ENCODE measurements at places on chromosomes 3 and 15.

- DNase-seq, result no peak
Measured at GRCh38 chr3:121414924-121415323, 130.9 kb downstream of the POLQ start.

DNA sequence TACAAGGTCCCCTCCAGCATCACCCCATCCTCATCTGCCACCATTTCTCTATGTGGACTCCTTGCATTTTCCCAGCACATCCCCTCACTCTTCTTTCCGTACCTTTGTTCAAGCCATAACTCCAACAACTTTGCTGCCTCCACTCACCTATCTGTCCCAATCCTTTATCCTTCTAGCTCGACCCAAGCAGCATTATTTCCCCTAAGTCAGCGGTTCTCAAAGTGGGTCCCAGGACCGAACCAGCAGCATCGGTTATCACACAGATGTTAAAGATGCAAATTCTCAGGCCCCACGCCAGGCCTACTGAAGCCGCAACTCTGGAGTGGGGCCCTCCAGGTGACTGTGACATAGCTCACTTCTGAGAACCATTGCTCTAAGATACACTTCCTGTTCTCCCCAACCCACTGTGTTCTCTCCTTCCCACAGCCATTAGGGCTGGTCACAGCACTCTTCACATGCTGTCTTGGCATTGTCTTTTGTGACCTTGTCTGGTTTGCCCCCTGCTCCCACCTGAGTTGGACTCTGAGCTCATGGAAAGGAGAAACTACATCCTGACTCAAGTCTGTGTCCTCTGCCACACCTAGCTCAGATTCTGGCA, 56.2 kb downstream of the AAGAB start:
- no peak for DNase-seq

GRCh38 chr3:36736301-36736700, 28.1 kb downstream of the DCLK3 start:
- DNase-seq, result no peak

DNA sequence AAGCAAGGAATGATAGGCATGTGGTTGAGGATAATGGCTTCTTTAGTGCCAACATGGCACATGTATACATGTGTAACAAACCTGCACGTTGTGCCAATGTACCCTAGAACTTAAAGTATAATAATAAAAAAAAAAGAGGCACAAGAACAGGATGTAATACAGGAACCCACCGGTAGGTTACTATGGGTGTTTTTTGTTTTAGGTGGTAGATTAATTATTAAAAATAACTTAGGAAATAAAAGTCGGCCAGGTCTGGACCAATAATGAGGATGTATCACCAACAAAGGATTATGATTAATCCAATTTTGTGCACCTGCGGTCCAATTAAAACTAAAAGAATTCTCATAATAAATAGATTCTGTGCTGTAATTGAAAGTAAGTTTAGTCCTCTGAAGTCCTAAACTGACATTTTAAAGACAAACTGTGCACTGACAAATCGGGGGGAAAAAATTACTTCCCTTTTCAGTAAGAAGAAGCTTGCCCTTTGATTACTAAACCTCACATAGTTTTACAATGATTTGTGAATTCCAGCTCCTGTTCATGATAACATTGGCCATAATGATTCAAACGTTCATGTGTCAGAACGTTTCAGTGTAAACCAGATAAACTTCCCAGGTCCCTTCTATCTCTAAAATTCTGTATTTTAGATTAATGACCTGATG, 62.2 kb downstream of the CASR start:
- DNase-seq, result no peak

DNA sequence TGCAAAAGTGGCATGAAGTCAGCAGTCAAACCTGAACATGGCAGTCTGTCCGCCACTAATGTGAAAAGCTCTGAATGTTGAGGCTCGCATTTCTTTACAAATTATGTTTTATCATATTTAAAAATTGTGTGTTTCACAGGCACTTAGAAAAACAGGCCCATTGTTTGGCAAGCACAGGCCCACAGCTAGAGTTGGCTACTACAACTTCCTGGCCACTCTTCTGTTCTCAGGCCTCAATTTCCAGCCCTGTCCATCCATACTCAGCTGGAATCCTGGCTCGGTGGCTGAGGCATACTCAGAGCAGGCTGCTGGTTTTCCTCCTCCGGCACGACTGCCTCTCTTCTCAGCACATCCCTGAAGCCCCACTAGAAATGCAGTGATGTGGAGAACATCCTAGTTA, 44.3 kb downstream of the C2CD4B start:
- no peak for DNase-seq

DNA sequence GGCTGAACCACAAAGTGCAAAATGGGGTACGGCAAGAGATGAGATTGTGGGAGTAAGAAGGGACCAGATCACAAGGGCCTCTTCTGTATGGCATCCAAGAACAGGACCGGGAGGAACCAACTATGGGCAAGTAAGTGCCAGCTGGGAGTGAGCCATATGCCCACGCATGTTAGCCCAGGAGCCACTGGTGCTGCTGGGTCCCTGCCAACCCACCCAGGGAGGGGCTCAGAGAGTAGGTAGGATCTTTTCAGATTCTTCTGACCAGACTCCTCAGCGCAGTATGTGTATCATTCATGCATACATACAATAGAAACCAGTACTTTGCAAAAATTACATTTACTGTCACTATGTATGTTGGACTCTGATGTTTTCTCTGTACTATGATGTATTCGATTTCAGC, 54.0 kb downstream of the RAB11A start:
- no peak for DNase-seq

DNA sequence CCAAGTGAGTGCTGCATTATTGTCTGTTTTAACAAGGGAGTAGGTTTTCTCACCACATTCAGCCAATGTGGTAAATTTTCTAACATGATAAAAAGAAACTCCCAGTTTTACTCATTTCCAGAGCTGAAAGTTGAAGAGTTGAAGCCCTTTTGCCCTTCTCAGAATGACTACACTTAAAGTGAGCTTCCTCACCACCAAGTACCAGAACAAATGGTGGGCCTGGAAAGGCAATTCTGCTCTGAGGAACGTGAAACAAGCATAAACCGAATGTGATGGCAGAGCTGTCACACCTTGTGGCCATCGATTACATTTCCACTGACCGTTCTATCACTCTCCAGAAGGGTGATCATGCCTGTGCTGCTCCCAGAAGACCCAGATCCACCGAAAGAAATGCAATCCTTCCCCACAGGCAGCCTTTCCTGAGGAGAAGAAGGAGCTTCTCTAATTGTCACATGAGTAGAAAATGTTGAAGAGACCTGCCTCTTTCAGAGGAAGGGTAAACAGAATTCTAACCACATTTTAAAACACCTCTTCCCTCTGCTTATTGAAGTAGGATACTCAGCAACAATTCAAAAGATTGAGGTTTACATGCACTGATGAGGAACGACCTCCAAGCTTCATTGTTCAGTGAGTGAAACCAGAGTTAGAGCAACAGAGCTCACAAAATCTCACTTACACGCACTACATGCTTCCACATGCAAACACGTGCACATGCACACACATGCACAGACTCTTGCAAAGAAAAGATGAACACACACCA, 21.4 kb upstream of the CCR9 start:
- no peak for DNase-seq

DNA sequence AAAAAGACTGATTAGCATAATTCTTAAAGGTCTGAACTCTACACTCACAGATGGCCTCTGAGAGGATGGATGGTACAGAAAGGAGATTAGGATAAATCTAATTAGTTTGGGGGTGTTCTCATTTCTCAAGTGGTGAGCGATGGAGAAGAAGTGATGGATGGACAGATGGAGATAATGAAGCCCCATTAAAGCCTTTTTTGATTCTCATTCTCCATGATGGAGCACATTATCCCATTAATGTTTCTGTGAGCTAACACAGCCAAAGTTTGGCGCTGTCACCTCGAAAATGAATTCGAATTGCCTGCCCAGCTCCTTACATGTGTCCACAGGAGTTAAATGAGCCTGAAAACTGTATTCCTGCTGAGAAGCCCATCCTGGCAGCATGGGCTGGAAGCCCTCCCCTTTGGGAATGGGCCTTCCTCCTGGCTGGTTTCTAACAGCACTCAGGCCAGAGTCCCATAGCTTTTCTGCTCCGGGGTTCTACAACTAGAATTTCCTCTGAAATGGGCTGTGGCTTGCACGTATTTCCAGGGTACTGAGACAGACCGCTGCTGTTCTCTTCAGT, 726.0 kb upstream of the CFAP20DC start:
- DNase-seq, result no peak

GRCh38 chr3:70951316-70951715, 632.2 kb downstream of the FOXP1 start:
- DNase-seq, result no peak

DNA sequence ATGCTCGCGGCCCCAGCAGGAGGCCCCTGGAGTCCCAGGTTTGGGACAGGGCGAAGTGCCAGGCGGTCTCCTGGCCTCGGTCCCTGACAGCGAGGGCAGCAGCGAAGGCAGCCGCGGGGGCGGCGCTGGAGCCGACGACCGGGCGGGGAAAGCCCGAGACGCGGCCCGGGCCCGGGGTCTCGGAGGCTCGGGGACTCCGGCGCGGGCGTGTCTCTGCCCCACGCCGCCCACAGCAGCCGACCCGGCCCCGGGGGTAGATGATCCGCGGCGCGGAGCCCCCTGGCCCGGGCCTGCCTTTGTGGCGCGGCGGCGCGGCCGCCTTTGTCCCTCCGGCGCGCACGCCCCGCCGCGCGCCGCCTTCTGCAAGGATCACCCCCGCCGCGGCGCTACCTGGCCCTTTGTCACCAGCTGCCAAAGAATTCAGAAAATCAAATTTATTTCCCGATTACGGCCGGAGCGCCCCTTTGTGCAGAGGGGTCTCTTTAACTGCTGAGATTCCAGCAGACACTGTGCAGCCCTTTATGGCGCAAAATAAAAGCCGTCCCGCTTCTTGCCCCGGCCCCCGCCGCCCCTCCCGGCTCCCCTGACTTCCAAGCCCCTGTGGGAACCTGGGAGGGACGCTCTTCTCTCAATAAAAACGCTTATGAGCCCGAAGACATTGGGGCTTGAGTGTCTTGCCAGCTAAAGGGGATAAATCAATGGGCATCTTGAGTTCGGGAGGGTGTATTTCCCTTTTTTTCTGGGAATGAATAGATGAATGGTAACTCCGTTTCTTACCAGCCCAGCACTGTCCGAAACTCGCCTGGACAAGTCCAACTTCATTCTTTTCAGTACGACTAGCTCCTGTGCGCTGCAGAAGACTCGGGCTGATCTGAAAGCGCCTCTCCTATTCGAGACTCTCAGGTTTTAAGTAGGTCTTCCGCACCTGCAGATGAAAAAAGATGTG, 68.4 kb downstream of the HES1 start:
- DNase-seq, result peak; percentile 13

DNA sequence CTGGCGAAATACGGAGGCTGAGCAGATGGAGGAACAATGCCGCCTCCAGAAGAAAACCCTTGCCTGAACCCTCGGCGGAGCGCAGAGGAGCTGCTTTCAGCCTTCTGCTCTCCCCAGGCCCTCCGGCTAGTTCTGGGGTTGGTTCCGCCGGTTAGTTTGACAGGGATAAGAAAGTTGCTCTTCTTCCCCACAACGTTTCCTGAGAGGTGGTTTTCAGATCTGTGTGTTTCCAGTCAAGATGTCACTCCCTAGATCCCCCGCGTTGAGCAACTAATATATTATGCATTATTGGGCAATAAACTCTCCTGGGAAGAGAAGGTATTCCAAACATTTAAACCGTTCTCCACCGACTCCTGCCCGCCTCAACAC, 551 bp downstream of the NLGN1 start:
- no peak for DNase-seq

GRCh38 chr3:110598847-110599490, 472.6 kb upstream of the NECTIN3 start:
- DNase-seq, result no peak

DNA sequence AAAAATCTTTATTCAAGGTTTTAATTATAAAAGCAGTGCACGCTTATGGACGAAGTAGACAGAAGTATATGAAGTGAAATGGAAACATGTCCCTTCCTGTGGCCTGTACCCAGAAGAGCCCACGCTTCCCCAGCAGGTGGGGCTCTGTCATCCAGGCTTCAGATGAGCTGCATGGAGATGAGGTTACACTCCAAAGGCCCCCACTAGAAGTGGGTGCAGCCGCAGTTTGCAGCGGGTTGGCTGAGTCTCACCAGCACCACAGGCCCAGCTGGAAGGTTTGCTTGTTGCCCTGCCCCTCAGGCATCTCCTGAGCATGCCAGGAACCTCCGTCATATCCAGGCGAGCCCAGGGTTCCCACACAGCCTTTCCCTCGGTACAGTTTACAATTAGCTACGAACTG, 33.1 kb downstream of the PRR20G start:
- DNase-seq, result no peak

DNA sequence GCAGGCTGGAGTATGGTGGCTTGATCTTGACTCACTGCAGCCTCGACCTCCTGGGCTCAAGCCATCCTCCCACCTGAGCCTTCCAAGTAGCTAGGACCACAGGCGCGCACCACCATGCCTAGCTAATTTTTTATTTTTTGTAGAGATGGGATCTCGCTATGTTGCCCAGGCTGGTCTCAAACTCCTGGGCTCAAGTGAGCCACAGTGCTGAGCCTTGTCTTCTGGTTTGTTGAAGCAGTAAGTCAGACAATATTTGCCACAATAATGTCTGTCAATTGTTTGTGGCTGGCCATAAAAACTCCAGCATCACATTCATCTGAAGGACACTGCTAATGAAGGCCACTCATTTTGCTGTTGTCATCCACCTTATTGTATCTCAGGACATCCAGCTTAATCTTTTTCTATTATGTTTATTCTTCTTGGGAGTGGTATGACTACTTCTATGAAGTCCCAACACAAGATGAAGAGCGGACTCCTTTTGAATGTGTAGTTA, 185.9 kb downstream of the FNDC3B start:
- DNase-seq, result no peak

DNA sequence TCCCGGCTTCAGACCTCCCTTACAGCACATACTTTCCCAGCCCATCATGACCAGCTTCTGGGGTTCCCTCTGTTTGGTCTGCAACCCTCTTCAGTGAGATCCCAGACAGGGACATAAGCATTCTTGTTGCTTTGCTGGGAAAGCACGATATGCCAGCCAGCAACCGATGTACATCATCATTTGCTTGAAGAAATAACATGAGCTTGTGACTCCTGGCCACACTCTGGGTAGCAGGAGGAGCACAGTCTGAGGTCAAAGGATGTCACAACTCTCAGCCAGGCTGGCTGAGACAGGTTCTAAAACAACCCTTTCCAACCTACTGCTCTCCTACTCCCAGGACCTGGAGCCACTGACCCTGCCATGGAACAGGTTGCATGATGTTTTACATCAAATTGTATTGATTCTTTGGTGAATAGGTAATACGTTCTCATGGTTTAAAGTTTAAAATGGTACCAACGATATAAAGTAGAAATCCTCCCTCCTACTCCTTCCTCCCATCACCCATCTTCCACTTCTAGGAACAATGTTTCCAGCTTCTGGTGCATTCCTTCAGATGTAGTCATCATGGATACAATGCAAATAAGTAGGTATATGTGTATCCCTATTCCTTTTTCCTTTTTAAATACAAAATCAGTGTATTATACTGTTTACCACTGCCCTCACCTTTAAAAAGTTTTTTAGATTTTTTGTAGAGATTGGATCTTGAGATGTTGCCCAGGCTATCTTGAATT, 190.3 kb downstream of the OPA1 start:
- DNase-seq, result no peak

GRCh38 chr3:73215281-73215680, 153.8 kb downstream of the EBLN2 start:
- DNase-seq, result no peak

DNA sequence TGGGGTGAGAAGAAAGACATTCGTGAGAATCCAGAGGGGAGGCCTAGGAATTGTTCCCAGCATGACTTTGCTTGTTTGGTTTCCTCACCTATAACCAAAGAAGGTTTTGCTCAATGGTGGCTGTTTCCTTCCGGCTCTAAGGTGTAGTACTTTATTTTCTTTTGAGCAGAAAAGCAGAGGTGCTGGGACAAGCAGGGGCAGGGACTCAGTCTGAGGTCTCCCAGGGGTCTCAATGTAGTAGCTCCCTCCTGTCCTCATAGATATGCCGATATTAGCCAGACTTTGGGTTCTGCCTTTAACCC, 41.6 kb downstream of the ZBTB38 start:
- DNase-seq, result no peak

All from memory B cell (primary cell).